ENCODE measurements at places on chromosomes 11 and 22. TPM values are rescaled to one million over a fixed set of nuclear protein-coding genes. Genes with fewer than 3 reads are reported as not detected.

GRCh38 chr11:66084821-66085475 is 14.9 kb downstream of the PACS1 start:
- H3K4me1 ChIP-seq = peaks cover 48% of the 10 kb centered on the region
- peaks cover 13% of the 10 kb centered on the region for H3K36me3 ChIP-seq
- H3K27ac ChIP-seq = no peak overlapping the region
- DNase-seq = no peak
- no peaks in the 10 kb centered on the region for H3K27me3 ChIP-seq

- no peaks in the 10 kb centered on the region for H3K4me1 ChIP-seq
- no peaks in the 10 kb centered on the region for H3K36me3 ChIP-seq
- no peak overlapping the region for H3K27ac ChIP-seq
- H3K4me3 ChIP-seq = no peak overlapping the region
- no peaks in the 10 kb centered on the region for H3K27me3 ChIP-seq
Observed at GRCh38 chr11:44004452-44005062, 43.2 kb upstream of the ACCSL start.

GRCh38 chr11:19882356-19882755 is 169.7 kb downstream of the NAV2 start:
- H3K27me3 ChIP-seq = no peaks in the 10 kb centered on the region
- H3K4me1 ChIP-seq = no peaks in the 10 kb centered on the region
- H3K36me3 ChIP-seq = no peaks in the 10 kb centered on the region
- H3K27ac ChIP-seq = no peak overlapping the region
- DNase-seq = no peak
- no peak overlapping the region for H3K4me3 ChIP-seq

Gene CCDC87
- 0.21 TPM for total RNA-seq

DNA sequence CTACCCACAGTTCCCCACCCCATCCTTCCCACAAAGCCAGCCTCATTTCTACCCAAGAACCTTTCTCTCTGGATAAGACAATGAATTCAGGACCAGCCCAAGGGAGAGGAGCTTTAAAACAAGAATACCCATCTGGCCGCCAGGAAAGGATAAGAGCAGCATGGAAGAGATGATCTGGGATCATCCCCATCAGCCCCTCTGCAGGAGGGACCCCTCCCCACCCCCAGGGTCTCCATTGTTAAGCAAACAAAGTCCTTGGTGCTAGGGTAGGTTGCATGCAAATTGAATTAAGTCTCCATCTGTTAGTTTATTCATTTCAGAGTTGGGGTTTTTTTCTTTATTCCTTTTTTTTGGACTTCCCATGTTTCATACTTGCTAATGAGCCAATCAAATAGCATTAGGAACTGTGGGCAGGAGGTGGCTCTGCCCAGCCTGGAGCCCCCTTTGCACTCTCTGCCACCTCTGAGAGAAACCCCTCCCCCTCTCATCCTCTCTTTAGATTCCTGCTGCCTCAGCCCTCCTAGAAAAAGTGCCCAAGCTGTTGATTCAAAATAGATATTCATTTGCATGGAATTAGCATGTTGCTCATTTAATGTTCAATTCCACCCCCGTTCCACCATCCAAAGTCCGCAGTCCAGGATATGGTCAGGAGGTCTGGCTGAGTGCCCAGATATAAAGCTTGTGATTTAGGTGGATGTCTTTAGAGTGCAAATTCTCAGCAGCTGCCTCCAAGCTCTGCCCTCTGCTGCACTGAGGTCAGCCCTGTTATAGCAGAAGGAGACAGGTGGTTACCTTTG is 138.5 kb upstream of the NCAM1 start:
- no peaks in the 10 kb centered on the region for H3K36me3 ChIP-seq
- DNase-seq = no peak
- no peak overlapping the region for H3K4me3 ChIP-seq
- peaks cover 1% of the 10 kb centered on the region for H3K27me3 ChIP-seq

Measured in activated CD4-positive, alpha-beta T cell treated with anti-CD3 and anti-CD28 coated beads, Interleukin-2, amount 10 ng/mL, durations not matched to agents 24 days and 14 days (primary cell).